ENCODE measurements at places on chromosomes 13 and 19.

DNA sequence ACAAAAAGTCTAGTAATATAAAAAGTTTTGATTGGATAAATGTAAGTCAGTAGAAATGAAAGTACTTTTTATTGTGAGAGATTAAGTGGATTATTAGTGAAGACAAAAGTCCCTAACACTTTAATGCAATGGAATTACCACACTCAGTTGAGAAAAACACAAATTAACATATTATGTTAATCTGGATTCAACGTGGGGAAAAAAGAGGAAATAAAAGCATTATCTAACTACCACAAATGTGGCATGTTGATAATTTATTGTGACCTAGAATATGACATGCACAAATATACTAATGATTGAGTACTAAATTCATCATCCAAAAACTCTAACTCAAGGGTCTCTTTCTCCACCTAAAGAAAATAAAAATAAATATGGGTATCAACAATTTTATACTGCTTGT lies 41.5 kb downstream of the FOXO1 start:
- DNase-seq: no peak

DNA sequence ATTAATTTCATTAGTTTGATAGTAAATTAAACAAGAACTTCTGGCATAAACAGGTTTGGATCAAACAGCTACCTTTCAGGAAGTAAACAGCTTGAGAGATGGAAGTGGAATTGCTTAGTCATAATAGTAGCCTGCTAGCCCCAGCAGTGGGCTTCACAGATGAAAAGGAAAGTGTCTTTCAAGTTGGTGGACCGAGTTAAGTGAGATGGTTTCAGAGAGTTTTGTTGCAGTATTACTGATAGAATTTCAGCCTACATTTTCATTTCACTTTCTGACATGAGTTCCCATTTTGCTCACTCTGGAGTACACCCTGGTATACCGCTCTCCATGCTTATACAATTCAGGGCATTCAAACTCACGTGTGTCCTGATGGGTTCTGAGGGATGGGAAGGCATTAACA lies 2.0 kb upstream of the PTOV1 start:
- no peak for DNase-seq

DNA sequence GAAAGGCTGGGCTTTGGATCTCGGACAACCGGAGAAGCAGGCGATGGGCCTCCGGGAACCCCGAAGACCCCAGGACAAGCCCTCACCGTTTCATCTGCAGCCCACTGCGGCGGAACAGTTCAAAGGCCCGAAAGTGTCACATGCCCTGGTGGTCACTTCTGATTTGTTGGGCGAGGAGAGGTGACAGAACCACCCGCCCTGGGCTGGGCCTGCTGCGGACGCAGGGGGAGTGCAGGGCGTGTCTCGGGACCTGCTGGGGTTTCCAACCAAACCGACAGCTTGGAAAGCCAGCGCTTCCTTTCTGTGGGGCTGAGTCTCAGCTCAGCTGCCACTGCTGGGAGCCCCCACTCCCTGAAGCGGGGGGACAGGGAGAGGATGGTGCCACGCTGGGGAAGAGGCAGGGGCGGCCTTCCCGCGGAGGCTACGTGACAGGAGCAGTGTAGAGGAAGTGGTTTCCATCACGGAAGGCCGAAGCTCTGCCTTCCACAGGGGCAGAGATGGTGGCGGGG lies 22.8 kb upstream of the ZBTB7A start:
- DNase-seq: no peak

DNA sequence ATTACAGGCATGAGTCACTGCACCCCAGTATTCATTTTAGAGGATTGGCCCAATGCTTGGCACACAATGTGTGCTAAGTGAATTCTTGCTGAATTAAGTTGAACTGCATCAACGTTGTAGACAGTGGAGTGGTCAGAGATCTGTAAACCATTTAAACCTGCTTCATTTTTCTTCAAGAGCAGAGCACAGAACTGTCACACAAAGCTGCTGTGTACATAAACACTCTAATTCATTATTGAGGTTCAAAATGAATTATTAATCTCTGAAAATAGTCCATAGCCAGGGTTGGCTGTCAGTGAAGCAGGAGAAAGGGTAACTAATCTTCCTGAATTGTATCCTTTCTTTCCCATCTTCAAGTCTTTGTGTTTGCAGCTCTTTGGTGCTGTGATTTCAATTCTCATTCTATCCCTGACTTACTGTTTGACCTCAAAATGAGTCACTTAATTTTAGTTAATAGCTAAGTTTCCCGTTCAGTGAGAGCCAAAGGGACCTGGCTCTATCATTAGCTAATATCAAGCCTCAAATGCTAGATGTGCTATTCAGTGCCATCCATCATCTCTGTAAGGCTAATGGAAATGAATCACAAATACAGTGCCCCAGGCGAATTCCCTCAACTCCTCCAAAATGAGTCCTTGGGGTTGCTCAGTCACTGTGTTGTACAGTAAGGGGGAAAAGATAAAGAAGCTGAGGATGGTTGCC lies 77.0 kb upstream of the TSC22D1 start:
- no peak for DNase-seq

DNA sequence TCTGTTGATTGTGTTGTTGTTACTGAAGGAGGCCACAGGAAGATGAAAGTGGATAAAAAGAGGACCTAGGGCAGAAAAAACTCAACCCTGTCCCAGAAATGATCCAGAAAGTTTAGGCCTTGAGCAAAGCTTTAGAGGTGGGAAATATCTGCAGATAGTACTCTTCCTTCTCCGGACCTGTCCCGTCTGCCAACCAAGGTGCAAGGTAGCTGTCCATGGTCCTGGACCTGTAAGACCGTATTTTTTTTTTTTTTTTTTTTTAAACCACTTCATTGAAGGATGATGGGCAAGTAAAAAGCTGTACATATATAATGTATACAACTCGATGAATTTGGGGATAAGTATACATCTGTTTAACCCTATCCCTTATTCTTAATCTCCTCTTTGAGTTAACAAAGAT lies 225.9 kb downstream of the OLFM4 start:
- no peak for DNase-seq
